ENCODE measurements at places on chromosomes 11 and 22. TPM values are rescaled to one million over a fixed set of nuclear protein-coding genes. Genes with fewer than 3 reads are reported as not detected.

Gene KCNJ4
- total RNA-seq, result 1.2 TPM

Gene SLC22A9
- total RNA-seq, result not detected

DNA sequence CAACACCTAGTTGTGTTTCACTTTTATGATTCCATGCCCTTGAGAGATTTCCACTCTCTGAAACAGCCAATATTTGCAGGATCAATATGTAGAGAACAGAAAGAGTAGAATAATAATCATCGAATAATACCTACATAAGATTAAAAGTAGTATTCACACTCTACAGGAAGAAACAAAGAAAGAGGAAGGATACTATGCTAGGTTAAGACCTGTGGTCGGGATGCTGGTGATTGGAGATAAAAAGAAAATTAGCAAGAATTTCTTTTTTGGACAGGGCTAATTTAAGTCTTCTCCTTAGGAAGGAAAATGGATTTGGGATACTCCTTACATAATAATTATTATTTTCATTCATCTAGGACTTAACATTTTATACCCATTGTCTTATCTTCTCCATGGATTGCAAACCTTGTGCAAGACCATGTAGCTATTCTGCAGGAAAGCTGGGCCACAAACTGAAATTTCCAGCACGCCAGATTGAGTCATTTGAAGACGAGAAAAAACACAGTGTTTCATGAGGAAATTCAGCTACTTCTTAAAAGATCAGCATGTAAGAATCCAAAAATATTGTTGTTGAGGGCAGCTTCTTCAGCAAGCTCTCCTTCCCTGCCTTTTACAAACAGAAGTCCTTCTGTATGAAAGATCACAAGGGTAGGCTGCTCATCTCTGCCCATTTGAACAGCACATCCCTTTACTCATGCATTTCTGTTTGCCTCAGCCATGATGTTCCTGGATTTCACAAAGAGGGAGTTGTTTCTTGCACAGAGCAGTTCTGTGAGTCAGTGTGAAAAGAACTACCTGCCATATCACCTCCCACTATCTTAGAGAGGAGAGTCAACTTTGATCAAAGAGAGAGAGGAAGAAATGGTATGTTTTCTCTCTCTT lies 90.7 kb downstream of the FAM76B start:
- no peaks in the 10 kb centered on the region for H3K27me3 ChIP-seq
- H3K36me3 ChIP-seq, result no peaks in the 10 kb centered on the region
- H3K27ac ChIP-seq, result peak overlapping the region; percentile 50
- no peak for DNase-seq

DNA sequence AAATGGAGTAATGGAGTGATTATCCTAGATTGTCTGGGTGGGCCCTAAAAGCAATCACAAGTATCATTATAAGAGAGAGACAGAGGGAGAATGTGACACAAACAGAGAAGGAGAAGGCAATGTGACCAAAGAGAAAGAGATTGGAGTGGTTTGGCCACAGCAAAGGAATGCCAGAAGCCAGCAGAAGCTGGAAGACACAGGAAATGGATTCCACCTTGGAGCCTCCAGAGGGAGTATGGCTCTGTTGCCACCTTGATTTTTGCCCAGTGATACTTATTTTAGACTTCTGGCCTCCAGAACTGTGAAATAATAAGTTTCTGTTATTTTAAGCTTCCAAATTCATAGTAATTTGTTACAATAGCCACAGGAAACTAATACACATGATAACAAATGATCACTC lies 36.8 kb upstream of the OR5P2 start:
- DNase-seq, result no peak
- H3K36me3 ChIP-seq, result no peaks in the 10 kb centered on the region
- H3K27me3 ChIP-seq, result no peaks in the 10 kb centered on the region
- H3K4me1 ChIP-seq, result no peaks in the 10 kb centered on the region

- peaks cover 87% of the 10 kb centered on the region for H3K27me3 ChIP-seq
- H3K4me3 ChIP-seq, result peak overlapping the region; percentile 48
- no peaks in the 10 kb centered on the region for H3K36me3 ChIP-seq
- H3K27ac ChIP-seq, result no peak overlapping the region
- peaks cover 18% of the 10 kb centered on the region for H3K4me1 ChIP-seq
- DNase-seq, result no peak
These were observed 382 bp downstream of the RASSF10 start for GRCh38 chr11:13009476-13009920.
